ENCODE measurements at places on chromosomes 7 and 10.

DNA sequence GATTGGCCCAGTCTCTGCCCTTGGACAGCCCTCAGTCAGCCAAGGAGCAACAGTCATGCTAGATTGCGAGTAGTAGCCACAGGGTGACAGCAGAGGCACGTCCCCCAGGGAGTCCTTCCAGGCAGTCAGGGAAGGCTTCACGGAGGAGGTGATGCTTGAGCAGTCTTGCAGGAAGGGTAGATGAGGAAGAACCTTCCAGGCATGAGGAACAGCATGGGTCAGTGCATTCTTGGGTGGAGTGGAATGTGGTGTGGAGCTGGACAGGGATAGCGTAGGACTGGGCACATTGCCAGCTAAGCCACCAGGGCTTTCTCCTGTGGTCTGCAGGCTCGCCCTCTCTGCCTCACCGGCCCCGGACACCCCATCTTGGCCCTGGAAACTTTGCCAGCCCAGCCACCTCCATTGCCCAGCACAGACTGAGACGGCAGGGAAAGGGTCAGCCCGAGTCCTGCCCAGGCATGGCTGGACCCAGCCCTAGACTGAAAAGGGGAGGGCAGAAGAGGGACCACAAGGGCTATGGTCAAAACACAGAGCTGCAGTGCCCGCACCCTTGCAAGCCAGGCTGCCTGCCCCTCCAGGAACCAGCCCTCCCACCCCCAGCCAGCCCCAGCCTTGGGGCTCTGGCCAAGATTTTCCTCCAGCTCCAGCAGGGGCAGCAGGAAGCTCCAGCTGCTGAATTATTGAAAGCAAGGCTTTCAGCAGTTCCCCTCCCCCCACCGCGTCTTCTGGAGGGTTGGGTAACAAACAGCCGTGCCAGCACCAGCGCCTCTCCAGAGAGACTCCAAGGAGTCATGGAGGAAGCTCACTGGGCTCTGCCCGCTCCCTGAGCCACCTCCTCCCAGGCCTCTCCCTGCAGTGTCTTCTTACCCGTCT is 18.7 kb downstream of the SRRM3 start:
- peak; percentile 74 for DNase-seq

GRCh38 chr7:36986948-36987724 is 262.8 kb upstream of the AOAH start:
- peak; percentile 81 for DNase-seq

DNA sequence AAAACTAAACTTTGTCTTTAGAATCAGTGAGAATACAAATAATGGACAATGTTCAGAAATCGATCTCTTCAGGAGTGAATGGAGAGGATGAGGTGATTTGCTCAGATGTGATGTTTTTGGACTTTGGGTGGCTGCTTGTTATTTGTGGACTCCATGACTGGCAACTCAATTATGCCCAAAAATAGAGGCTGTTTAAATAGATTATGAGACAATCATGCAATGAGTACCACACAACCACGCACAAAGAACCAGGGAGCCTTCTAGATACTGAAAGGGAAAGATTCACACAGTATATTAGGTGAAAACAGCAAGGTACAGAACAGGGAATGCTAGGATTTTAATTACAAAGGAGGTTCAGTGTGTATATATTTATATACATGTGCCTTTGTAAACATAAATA is 141.3 kb upstream of the ANK3 start:
- no peak for DNase-seq

GRCh38 chr7:131424219-131424822 is 96.6 kb downstream of the MKLN1 start:
- DNase-seq = no peak

- no peak for DNase-seq
These were observed 3.0 kb downstream of the GCC1 start for GRCh38 chr7:127582361-127582760.

DNA sequence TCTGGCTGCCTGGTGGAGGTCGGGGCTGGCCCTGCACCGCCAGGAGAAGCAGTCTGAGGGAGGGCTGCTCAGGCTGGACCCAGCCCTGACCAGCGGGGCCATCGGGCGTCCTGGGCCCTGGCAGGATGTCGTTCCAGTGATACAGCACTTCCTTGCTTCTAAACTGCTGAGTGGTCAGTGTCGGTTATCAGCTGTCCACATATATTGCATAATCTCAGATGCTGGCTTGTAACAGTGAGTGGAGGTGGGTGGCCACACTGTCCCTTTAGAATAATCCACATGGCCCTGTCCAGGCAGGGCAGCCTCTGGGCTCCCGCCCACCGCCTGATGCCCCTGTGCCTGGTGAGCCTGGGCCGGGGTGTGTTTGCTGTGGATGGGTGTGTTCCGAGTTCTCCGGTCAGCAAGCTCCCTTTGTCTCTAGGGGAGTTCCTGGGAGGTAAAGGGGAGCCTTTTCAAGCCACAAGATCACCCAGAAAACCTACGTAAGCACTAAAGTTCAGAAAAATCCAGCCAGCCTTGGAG is 86.1 kb downstream of the LHPP start:
- no peak for DNase-seq

GRCh38 chr7:135197343-135197742 is 14.0 kb downstream of the WDR91 start:
- DNase-seq = peak; percentile 18

DNA sequence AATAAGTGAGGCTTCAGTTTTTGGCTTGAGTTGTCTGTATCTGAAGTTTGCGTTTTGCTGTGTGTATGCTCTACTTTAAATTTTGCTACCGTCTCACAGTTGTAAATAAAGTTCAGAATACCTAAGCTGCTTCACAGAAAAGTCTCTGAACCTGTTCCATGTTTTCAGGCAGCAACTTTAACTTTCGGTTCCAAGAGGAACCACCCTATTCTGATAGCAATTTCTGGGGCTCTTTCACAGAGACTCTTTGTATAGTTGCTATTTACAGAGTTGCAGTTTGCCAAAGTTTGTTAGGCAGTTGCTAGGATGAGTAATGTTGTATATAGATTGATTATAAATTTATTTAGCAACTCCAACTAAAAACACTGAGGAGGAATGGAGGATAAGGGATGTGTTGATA is 5.7 kb downstream of the FAM221A start:
- no peak for DNase-seq
